ENCODE measurements at places on chromosomes 16 and 17.

DNA sequence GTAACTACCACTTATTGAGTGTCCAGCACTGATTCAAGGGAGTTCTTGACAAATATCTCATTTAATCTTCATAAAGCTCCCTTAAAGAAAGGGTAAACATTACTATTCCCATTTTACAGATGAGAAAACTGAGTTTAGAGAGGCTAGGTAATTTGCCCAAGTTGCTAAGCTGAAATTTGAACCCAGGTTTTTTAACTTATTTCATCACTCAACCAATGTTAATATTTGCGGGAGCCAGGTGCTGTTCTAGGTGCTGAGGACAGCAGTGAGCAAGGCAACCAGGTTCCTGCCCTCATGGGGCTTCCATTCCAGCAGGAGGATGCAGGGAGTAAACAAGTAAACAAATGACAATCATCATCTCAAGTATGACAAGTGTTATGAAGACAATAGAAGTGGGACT lies 104.0 kb upstream of the LHX1 start:
- DNase-seq, result no peak

- no peak for DNase-seq
Observed at GRCh38 chr17:298791-299450, 53.7 kb downstream of the RPH3AL start.

DNA sequence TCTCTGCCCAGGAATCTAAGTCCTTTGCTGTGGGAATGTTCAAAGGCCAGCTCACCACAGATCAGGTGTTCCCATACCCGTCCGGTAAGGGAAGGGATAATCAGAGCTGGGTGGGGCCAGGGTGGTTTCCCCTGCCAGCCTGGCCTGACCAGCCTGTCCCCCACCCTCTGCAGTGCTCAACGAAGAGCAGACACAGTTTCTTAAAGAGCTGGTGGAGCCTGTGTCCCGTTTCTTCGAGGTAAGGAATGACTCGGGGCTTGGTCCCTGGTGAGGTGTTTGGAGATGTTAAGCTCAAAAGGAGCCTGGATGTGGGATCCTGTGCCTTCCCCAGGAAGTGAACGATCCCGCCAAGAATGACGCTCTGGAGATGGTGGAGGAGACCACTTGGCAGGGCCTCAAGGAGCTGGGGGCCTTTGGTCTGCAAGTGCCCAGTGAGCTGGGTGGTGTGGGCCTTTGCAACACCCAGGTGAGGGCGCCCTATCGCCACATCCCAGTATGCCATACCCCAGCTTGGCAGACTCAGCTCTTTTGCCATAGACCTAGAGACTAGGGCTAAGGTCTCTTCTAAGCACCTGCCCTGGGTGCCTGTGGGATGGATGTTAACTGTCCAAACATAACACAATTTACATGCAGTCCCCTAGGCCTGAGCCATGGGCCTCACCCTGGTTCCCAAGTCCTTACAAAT lies 997 bp downstream of the ACADVL start:
- peak; percentile 66 for DNase-seq

DNA sequence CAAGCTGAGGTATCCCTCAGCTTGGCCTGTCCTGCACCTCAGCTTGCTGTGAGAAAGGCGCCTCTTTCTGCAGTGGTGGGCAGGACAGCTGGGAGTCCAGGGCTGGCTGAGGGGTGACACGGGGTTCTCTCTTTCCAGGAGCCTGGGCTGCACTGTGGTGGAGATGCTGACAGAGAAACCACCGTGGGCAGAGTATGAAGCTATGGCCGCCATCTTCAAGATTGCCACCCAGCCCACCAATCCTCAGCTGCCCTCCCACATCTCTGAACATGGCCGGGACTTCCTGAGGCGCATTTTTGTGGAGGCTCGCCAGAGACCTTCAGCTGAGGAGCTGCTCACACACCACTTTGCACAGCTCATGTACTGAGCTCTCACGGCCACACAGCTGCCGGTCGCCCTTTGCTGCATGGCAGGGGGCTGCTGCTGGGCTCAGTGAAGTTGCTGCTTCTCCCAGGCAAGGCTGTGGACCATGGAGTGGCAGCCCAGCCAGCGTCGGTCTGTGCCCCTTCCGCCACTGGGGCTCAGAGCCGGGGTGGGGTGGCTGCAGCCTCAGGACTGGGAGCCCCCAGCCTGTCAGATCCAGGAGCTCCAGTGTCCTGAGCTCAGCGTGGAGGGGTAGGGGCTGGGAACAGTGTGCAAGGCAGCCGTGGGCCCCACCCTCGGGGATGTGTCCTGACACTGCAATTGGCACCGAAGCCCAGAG lies 6.4 kb downstream of the LIMD2 start:
- no peak for DNase-seq

DNA sequence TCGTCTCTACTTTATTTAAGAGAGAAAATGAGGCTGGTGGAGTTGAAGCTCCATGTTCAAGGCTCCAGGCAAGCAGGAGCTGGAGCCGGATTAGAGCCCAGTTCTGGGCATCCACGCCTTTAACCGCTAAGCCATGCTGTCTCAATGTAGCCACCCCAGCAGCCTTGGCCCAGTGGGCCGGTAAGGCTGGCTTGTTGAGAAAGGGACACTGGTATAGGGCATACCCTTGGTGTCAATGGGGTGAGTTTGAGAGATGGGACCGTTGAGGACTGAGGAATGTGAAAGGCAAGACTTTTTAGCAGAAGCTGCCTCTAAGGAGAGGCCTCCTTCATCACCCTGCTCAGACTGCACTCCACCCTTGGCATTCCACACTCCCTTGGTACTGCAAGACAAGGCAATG lies 147.4 kb downstream of the CYLD start:
- no peak for DNase-seq

- DNase-seq, result no peak
Observed at GRCh38 chr16:66925322-66925840, at the start of gene RRAD. Gene RRAD, minus strand, starts transcription at chr16:66925535. Its CDS starts 356 bp downstream, at chr16:66925179.

- no peak for DNase-seq
Observed at GRCh38 chr17:74146196-74146595, 57.3 kb upstream of the RPL38 start.

GRCh38 chr16:27228045-27228444 lies 24.7 kb downstream of the KDM8 start:
- no peak for DNase-seq

- DNase-seq, result peak; percentile 92
Observed at GRCh38 chr16:86994651-86995171, 322.5 kb downstream of the C16orf95 start.

GRCh38 chr17:71201639-71202038 lies 919.2 kb upstream of the SOX9 start:
- no peak for DNase-seq

DNA sequence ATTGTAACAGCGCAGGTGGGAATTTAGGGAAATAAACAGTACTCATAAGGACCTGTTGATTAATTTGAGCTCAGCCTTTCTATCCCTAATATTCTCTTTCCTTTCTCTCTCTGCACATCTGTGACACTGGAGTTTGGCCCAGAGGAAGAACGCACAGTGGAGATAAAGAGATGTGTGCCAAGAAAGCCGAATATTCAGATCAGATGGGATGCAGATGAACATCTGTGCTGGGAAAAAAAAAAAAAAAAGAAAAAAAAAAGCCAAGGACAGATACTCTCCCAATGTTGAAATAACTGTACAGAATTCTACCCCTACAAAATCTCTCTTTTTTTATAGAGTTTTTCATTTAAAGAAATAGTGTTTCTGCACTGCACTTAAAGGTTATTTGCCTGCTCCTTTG lies 485.4 kb downstream of the KCNJ2 start:
- DNase-seq, result no peak

DNA sequence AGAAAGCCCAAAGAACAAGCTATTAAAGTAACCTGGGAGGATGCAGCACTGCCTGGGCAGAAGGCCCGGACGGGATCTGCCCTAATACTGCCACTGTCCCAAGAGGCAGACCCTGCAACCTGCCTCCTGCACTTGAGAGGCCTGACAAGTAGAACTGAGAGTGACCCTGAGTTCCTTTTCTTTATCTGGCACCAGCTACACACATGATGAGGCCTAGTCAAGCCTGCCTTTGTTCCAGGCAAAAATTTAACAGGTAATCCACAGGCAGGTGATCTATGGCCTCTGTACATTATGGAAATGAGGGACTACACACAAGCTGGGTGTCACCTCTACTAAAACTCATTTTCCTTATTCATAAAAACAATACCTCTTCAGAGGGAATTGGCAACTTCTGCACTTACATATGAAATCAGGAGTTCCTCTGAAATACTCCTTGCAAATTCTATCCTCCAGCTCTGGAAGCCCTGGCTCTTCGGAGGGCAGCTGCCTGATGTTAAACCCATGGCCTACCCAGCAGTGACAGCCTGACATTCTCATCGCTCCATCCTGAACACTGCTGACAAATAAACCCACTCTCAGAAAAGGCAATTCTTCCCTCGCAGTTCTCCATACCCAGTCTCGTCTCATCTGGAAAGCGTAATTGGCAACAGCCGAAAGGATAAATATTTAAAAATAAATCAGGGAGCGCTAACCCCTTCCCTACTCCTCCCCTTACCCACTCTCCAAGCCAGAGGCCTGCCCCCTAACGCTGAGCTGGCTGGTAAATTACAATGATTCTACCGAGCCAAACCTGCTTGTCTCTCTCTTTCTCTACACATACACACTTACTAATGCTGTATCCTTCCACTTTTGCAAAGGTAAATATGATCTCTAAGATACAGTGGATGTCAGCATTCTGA lies 2.5 kb upstream of the ZFHX3 start:
- no peak for DNase-seq

GRCh38 chr16:1089822-1090619 lies 6.0 kb downstream of the C1QTNF8 start:
- no peak for DNase-seq

GRCh38 chr17:30300818-30301217 lies 9.1 kb upstream of the BLMH start:
- no peak for DNase-seq

DNA sequence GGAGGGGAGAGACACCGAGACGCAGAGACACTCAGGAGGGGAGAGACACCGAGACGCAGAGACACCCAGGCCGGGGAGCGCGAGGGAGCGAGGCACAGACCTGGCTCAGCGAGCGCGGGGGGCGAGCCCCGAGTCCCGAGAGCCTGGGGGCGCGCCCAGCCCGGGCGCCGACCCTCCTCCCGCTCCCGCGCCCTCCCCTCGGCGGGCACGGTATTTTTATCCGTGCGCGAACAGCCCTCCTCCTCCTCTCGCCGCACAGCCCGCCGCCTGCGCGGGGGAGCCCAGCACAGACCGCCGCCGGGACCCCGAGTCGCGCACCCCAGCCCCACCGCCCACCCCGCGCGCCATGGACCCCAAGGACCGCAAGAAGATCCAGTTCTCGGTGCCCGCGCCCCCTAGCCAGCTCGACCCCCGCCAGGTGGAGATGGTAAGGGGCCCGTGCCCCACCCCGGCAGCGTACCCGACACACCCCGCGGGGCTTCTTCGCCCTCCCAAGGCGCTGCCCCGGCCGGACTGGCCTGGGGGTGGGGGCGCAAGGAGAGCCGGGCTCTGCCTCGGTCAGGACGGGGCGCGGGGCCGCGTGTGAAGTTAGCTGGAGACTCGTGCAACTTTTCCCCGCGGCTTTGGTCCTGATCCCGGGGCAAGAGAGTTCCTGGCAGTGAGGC lies 427 bp downstream of the PPP1R1B start:
- no peak for DNase-seq

DNA sequence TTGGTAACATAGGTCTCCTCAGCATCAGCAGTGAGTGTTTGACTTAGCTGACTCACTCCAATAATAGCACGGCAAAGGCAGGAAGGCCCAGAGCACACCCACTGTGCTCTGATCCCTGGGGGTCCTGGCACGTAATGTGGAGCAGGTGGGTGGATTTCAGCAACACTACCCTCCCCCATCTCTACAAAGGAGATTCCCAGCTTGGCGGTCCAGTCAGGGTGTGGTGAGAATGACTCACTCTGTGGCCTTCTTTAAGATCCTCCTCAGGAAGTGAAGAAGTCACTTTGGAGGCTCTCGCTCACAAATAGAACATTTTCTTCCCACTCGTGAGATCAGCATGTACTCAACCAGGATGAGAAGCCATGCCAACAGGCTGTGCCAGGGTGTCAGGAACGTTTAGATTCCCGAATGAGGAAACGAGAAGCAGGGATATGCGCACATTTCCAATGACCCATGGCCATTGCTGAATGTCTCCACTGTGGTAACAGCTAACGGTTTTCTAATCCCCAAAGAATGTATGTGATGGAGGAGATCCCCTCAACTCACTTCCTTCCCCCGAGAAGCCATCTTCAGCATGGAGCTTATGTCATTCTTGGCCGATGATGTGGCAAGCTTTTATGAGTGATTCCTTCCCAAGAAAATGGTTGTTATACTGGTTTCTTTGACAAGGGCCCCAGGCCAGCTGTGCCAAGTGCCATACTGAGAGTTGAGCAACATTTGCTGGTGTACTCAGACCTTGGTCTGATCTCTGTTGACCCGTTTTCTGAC lies 365.2 kb downstream of the C16orf95 start:
- peak; percentile 93 for DNase-seq

DNA sequence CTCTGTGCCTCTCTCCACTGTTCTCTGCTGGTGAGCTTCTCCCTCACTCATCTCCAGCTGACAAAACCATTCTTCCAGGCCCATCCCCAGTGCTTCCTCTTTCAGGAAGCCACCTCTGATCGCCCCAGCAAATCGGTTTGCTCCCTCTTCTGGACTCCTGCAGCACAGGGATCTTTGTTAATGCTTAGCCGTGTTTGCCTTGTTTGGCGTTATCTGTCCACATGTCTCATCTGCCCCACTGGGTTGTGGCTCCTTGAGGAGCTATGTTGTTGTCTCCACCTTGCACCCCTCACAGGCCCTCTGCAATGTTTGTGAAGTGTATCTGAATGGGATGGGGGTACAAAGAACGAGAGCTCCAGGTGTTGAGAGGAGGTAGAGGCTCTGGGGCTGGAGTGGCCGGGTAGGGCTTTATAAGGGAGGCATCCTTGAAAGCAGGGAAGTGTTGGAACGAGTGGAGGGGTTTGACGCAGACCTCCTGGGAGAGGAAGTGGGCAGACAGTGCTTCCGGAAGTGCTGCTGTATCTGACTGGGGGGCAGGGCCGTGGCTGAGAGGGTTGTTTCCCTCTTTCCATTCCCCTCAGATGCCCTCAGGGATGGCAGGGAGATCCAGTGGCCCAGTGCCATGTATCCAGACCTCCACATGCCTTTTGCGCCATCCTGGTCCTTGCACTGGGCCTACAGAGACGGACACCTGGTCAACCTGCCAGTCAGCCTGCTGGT lies 27.8 kb downstream of the CASKIN2 start:
- no peak for DNase-seq

- DNase-seq, result no peak
Observed at GRCh38 chr17:13281626-13282025, 263.8 kb upstream of the ELAC2 start.

DNA sequence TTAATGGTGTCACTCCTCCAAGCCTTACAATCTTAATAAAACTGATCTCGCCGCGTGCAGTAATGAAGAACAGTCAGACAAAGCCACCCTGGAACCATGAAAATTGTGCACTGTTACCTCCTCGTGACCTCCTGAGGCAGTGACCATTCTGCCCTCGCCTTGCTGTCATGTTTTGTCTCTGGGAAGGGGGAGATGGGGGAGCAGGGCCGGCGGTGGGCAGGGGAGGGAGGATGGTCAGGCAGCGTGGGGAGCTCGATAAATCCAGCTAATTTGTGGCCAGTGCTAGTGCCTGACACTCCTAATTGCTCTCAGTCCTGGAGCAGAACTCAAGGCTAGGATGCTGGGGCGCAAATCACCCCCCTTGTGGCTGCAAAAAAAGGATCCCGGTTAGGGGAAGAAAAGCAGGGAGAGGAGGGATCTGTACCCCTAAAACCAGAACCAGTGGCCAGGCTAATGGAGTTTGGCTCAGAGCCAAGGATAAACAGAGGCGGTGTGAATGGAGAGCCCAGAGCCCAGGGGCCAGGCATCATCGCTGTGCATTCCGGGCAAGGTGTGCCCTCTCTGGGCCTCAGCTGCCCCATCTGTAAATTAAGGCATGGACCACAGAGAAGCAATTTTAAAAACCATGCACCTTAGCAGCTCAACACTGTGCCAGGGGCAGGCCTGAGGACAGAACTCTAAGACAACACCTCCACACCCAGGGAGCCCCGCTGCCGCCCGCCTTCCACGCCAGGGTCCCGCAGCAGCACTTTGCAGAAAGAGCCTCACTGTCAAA lies 113.3 kb downstream of the ZNF423 start:
- DNase-seq, result no peak

Measured in amniotic epithelial cell (primary cell).